ENCODE measurements at places on chromosomes 2 and 18.

DNA sequence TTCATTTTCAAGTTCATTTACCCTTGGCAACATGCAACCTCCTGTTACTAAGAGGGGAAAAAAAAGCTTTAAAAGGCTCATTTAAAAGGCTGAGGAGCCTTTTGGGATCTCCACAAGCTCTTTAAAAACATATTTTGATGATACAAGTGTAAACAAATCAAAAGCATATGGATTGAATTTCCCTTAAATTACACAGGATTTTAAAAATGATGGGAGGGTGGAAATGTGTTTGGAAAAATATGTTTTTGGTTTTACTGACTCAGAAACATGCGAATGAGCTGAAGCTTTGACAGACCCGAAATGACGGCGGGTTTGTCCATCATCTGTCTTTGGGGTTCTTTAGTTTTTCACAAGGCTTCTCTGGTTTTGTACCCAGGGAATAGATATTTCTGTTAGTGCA, 180.6 kb upstream of the CCDC68 start:
- DNase-seq, result no peak

DNA sequence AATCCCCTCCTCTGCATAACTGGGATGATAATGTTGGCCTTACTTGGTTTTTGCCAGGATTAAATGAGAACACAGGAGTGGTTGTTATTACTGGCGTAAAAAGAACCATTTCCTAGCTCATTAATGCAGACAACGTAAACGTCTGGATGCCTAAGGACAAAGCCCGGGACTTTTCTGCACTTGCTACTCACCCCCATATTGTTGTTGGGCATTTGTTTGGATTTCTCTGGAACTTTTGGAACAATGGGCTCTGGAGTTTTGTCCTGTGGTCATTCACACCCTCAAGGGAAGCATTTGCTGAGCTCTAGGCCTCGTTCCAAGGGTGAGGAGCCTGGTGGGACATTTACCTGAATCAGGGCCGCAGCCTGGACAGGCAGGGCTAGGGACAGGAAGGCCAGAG, 76.0 kb downstream of the HS1BP3 start:
- DNase-seq, result no peak

GRCh38 chr18:58496231-58496630, 132.7 kb downstream of the ALPK2 start:
- DNase-seq, result no peak

- no peak for DNase-seq
Observed at GRCh38 chr2:102126169-102126568, 16.4 kb upstream of the IL1R1 start.

GRCh38 chr2:134372611-134373131, 118.8 kb downstream of the MGAT5 start:
- no peak for DNase-seq

DNA sequence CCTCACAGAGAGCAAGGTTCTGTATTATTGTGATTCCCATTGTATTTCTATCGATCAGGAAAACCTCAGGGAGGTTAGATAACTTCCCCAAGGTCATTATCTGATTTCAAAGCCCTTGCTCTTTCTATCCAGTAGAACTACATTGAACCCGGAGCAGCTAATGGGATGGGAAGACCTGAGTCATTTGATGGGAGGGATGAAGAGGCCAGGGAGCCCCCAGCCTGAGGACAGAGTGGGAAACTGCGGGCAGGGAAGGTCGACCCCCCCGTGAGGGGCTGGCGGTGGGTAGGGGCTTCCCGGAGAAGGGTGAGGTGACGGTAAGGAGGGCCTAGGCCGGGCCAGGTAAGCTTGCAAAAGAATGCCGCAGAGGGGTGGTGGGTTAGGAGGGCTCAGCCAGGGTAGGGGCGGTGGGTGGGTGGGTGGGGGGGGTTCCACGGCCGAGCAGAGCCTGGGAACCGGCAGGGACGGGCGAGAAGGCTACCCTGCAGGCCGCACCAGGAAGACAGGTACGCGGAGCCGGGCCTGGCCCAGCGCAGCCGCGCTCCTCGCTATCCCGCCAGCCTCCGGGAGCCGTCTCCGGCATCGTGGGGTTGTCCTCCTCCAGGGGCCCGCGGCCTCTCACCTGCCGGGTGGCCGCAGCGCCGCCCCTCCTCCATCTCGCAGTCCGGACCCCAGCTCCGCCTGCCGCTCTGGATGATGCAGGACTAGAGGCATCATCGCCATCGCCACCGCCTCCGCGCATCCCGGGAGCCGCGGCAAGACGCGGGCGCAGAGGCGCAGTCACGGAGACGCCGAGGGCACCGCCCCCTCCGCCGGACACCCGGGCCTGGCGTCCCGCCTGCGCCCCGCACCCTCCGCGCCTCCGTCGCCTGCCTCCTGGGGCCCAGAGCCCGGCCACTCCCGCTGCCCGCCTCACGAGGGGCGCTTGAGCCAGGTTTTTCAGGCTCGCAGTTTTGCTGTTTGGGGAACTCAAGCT, at the start of gene GPR75:
TSS of gene GPR75 (minus strand) at position 762 of the 976 bp plus-strand sequence. CDS start 5,211 bp downstream, outside the sequence.
- peak; percentile 2 for DNase-seq

DNA sequence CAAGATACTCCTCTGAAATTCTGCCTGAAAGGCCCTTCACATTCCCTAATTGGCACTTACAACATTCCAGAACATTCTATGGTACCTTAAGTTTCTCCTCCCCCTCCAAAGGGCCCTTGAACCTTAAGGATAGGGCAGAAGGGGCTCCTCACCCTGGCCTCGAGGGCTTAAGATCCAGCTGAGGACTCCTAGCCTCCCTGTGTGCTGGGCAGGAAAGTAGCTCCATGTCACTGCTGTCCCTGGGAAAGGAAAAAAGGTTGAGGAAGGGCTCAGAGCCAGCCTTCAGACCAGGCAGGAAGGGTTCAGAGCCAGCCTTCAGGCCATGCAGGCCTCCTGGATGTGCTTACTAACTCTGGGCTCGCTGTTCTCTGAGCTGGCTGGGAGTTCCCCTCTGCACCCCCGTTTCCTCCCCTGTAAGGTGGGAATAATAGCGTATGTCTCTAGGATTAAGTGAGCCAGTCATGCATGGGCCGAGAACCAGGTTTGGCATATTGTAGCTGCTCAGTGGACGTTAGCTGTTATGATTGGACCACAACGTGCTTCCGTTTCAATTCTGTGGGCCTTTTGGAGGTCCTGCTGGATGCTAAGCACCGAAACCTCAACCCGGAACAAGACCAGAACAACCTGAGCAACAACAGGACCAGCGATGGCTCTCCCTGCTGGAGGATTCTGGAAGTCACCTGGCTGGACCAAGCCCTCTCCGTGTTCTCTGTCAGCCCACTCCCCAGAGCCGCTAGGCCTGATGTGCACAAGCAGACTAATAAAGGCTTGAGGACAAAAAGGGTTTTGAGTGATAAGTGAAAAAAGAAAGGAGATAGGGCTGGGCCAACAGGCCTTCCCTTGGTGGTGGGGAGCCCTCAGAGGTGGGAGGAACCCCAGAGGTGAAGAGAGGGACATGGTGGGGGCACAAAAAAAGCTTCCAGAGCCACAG, 1.0 kb upstream of the B3GNT7 start:
- no peak for DNase-seq

GRCh38 chr18:44823782-44824181, 143.1 kb downstream of the SETBP1 start:
- DNase-seq, result no peak

- DNase-seq, result no peak
Observed at GRCh38 chr2:233593201-233593600, 24.2 kb upstream of the UGT1A8 start.
